ENCODE measurements at places on chromosomes 1 and 21.

GRCh38 chr1:200708769-200709168 is 29.9 kb upstream of the CAMSAP2 start:
- no peak for DNase-seq

DNA sequence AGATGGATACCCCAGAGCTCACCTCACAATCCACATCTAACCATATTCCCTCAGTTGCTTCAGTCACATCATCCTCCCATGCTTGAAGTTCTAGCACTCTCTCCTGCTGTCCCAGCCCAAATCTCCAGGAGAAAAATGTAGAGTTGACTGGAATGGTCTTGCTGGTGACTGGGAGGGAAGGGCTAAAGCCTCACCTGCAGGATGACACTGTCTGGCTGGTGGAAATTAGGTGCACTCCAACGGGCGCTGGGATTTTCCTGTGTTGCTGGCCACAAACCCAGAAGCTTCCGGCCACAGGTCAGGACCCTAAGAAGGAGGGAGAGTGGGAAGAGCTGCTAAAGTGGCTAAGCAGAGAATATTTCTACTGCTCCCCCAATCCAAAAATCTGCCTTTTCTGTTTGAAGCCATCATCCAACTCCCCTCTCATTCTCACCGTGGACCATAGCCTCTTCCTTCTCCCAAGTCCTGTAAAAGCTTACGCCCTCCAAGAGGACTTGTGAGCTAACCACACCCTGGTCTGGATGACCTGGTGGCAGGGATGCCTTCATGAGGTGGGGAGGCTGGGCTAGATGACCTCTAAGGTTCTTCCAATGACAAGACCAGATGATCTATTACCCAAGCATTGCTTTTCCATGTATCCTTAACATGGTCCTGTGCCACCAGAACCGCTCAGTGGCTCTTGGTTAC is 37.5 kb upstream of the PPP1R15B start:
- DNase-seq, result no peak

GRCh38 chr1:226711976-226712741 is 26.9 kb downstream of the ITPKB start:
- no peak for DNase-seq

DNA sequence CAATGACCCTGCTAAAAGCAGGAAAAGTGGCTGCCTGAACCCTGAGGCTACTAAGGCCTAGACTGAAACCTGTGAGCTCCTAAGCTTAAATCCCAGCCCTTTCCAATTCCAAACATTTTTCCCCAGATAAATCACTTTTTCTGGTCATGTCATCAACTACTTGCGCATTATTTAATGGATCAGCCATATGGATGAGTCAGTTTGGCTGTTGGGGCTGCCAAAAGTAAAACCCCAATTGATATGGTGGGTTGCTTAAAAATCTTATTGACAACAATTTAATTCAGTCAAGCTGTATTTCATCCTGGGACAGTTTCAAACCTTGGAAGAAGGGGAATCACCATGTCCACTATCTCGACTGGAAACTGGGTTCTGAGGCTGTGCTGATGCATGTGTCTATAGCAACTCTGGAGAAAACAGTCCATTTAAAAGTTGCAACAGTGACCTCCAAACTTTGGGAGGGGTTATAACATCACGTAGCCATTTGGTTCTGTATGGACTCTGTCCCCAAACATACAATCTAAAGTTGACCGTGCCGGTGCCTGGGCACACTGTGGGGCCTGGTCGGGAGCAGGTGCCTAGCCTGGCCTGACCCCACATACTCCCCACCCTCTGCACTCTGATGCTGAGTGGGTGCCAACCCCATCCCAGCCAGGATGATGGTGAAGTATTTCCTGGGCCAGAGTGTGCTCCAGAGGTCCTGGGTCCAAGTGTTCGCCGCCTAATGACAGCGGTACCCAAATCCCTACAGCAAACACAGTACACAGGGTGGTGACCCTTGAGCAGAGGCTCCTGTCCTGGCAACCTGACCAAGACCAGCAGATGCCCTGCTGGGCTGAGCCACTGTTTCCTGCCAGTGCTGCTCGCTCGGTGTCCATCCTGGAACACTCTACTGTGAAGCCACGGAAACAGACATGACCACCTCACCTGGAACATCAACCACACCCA is 46.5 kb upstream of the LRRC52 start:
- no peak for DNase-seq

DNA sequence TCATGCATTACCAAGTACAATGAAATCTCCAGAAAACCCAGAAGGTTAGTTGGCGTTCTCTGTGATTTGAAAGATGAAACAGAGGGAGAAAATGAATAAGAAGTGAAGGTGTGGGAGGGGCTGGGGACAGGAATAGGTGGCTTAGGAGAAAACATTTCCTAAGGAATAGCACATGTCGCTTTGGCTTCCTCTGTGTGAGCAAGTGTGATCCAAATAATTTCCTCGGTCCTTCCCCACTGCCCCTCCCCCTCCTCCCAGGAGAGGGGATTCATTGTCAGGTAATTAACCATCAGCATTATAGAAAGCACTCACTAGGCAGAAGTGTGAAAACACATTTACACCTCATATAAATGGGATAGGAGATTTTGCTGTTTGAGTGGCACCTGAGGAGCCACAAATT is 105.5 kb downstream of the NUF2 start:
- DNase-seq, result no peak

DNA sequence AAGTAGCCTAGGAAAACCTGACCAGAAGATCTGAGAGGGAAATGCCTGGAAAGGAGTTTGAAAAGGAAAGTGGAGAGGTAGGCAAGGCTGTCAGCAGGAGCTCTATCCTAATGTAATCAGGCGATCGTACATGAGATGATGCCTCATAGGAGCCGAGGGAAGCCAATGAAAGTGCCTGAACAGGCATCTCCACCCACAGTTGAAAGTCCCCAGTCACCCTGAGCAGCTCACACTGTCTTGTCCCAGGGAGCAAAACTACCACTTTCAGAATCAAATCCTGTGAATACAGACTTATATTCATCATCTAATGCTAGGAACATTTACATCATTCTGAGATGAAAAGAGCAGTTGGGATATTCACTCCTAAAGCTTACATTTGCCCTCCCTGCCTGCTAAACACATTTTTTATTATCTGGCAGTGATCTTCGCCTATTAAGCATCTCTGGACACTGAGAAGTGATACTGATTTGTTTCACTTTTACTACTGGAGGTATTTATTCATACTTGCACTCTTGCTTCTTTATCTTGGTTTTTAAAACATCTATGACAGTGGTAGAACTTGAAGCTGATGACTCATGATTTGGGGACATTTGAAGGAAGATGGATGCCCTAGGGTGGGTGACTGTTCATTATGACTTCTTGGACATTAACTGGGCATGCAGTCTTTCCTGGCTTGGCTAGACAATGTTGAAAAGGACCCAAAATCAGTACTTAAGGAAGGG is 221.6 kb downstream of the SEC16B start:
- no peak for DNase-seq

DNA sequence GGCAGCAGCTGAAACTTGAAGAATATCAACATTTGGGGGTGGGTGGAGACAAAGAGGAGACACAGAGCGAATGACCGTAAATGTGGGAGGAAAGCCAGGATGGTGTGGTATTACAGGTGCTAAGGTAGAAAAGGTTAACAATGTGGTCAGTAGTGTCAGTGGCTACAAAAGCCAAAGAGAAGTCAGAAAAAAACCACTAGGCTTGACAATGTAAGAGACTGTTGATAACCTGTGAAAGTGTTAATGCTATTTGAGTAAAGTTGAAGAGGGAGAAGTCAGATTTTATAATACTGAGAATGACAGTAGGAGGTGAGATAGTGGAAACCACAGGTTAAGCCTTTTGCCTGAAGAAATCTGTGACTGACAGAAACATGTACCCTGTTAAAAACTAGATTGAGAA is 120.8 kb downstream of the CLEC20A start:
- DNase-seq, result no peak

DNA sequence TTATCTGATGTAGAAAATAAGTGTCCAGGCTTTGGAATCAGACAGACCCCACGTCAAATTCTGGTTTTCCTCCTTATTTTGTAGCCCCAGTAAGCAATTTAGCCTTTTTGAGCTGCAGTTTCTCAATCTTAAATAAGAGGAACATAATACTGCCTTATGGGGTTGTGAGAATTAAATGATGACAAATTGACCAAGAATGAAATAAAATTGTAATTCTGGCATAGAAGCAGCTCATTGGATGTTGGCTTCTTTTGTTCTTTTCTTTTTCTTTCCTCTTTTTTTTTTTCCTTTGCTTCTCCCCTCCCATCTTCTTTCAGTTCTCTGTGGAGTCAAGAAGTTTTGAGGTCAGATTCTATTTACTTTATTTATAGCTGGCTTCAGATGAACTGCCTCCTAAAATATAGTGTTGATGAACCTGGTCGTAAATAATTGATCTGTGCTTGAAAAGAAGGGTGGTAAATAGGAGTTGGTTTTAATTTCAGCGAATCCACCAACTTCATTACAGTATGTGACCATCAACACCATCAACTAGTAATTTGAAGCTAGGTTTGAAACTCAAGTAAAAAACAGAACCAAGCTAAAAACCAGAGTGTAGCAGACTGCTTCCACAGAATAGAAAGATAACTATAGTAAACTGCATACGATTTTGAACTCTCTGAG is 81.1 kb downstream of the CACHD1 start:
- no peak for DNase-seq

- no peak for DNase-seq
Observed at GRCh38 chr1:36941316-36941978, 92.9 kb downstream of the GRIK3 start.

GRCh38 chr1:26069941-26070295 is 2.5 kb upstream of the TRIM63 start:
- DNase-seq, result no peak
